NCI-H1417 treated with DMSO at 0.1 percent for 48 hours (cell line): ENCODE measurements at places on chromosomes 13 and 19.

- no peak for DNase-seq
Observed at GRCh38 chr13:77470986-77471385, 64.5 kb upstream of the SCEL start.

DNA sequence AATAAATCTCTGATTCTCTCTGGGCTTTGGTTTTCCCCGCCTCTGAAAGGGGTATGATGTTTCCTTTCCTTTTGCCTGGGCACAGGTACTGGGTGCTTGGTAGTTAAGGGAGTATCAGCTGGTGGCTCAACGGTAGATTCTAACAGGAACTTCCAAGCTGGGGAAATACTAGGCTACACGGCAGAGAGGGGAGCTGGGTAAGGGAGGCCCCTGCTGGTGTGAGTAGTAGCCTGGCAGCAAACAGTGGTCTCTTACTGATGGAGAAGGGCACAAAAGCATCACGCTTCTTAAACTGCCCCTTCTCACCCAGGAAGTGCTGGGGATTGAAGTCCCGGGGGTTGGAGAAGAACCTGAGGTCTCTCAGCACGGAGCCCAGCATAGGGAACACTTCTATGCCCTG, 26.9 kb upstream of the CYP2A7 start:
- no peak for DNase-seq

DNA sequence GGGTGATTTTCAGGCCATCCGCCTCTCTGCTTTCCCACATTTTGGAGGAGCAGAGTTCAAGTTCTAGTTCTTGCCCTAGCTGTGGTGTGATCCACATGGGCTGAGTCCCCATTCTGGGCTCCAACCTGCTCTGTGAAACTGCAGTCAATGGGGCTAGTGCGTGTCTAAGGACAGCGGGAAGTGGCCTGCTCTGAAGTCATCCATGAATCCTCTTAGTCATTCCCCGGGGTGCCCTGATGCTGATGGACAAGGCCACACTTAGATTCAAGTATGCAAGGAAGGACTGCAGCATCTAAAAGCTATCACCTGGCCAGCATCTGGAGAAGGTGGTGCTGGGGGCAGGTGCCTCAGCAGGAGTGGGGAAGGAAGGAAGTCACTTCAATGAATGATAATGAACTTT, 94.6 kb downstream of the TSHZ3 start:
- DNase-seq, result no peak

DNA sequence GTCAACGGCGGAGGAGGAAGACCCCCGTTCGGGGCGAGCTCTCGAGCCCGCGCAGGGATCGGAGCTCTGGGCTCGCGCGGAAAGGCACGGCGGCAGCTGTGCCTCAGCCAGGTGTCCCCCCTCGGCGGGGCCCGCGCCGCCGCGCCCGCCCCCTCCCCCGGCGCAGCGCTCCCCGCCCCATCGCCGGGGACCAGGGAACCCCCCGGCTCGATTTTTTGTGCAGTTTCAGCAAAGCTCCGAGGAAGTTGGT, 110.0 kb downstream of the KCNRG start:
- DNase-seq, result no peak

DNA sequence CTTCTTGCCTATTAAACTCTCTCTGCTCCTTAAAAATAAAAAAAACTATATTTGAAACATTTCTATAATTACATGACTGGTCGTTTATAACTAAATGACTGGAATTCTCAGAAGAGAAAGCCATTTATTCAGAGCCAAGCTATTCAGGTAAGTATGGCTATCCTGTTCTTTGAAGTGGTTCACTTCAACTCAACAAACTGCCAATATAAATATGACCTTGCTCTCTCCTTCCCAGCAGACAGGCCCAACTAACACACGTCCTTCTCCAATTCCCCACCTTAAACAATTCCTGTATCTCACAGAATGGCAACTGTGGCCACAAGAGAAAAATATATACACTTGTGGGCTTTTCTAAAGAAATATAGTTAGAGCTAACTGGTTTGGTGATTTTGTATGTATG, 153.9 kb downstream of the MIPEP start:
- no peak for DNase-seq

GRCh38 chr19:13825489-13826441, 30.5 kb downstream of the ZSWIM4 start:
- DNase-seq, result no peak

- no peak for DNase-seq
Observed at GRCh38 chr19:50152578-50152977, 10.5 kb downstream of the IZUMO2 start.

- no peak for DNase-seq
Observed at GRCh38 chr13:110633776-110634175, 18.4 kb downstream of the NAXD start.

GRCh38 chr19:55857149-55857548, 20.8 kb downstream of the NLRP4 start:
- no peak for DNase-seq

DNA sequence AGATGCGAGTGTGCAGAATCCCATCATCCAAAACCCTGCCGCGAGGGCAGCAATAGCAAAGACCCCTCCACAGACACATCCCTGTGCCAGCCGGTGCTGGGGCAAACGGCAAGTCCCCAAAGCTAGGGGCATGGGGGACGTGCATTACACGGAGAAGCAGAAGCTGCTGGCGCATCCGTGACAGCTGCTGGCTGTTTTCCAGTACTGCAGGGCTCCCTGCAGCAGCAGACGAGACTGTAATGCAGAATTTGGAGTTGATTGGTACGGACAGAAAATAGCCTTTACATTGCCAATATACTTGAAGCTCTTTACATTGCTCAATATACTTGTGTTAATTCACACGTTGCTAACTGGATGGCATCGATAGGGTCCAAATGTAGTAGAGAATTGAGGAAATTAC, 77.2 kb upstream of the TMTC4 start:
- no peak for DNase-seq

DNA sequence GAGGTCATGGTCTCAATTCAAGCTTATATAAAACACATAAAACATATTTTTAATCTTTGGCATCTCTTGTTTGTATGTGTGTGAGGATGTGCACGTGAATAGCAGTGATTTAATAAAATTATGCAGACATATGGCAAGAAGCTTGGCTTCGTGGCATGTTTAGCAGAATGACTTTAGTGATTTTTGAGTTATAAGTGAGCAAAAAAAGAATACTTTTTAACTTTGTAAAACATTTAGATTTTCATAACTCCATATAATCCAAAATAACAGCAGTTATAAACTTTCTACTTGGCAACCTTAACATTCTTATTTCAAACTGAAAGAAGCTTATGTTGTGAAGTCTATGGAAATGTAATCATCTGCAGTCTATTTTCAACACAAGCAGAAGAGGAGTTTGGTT, 120.6 kb downstream of the SLITRK1 start:
- DNase-seq, result no peak

DNA sequence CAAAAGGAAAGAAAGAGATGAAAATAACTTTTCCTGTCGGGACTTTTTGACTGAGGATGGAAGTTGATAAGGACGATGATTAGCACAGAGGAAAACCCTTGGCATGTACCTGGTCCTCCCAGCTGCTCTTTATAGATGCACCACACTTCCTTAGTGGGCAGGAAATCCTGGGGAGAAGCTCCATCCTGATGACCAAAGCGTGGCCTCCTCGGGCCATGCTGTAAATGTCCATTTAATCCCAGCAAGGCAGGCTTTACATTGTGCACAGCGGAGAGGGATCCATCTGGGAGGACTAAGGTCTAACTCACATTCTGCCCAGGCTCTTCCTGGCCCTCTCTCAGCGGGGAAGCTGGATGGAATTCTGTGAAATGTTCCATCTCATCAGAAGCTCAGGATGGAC, 113.5 kb downstream of the COL4A2 start:
- no peak for DNase-seq

GRCh38 chr13:98571955-98572662, 4.8 kb downstream of the STK24 start:
- DNase-seq, result peak; percentile 51
